ENCODE measurements at places on chromosomes 16 and 17.

DNA sequence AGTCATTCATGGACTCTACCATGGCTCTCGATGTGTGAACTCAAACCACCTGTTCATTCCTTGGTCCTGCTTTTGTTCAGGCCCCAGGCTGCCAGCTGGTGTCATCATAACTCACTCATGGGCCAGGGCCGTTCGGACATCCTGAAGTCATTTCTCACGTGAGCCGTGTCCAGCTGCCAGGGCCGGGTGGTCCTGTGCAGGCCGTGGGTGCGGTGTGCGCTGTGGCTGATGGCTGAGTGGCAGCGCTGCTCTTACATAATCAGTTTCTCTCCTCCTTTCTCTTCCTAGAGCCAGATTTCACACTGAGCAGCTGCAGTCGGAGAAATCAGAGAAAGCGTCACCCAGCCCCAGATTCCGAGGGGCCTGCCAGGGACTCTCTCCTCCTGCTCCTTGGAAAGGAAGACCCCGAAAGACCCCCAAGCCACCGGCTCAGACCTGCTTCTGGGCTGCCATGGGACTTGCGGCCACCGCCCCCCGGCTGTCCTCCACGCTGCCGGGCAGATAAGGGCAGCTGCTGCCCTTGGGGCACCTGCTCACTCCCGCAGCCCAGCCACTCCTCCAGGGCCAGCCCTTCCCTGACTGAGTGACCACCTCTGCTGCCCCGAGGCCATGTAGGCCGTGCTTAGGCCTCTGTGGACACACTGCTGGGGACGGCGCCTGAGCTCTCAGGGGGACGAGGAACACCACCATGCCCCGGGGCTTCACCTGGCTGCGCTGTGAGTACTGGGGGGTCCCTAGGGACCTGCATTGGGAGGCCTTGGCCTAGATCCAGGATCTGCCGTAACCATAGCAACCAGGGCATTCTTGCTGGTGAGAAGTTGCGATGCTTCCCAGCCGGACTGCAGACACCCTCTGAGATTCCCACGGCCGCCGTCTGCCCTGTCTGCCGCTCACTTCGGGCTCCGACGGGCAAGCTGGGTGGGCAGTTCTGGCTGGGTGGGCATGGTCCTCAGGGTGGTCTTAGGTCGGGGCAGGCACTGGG, at the start of gene IL34:
Gene IL34, plus strand, starts transcription at position 300 of the 982 bp plus-strand sequence. Its CDS starts 389 bp downstream, at position 689.
- no peak for DNase-seq

DNA sequence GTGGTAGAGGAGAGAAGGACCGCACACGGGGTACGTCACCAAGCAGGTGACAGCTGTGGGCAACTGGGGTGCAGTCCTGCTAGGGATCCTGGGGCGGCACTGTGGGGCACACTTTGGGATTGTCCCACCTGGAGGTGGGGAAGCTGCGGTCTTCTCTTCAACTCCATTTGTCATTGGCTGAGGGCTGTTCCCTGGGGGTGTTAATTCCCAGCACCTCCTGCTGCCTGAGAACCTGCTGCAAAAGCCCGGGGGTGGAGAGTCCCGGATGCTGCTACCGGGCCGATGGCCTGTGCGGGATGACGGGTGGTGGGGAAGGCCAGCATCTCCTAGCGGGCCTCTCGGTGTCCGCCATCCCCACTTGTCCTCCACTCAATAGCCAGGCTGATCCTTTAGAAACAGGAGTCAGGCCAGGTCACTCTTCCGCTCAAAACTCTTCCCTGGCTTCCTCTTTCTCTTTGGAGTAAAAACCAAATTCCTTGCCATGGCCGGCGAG, 100.2 kb downstream of the CYLD start:
- DNase-seq, result no peak

DNA sequence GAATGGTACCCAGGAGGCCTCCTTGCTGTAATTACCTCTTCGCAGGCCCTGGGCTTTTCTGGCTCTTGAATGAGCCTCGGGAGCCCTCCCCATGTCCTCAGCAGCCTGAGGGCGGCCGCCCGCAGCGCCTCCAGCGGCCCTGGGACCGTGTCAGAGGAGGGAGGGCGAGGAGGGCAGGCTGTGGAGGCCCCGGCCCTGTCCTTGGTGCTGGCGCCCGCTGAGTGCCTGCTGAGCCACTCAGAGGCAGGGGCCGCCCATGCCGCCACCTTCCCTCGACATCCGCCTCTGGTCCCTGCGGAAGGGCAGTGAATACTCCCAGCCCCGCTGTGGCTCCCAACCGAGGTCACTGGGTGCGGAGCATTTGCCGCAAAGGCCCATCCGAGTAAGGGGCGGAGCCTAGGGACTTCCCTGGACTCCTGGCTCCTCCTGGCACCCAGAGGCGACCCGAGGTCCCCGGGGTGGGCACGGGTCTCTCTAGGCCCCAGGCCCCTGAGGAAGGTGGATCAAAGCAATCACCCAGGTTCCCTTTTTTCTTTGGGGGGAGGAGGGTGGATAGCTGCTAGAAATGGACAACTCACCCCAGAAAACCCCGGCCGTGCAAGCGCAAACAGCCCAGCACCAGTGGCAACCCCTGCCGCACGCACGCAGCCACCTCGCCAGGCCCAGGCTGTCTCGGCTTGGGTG, 2.8 kb downstream of the RBFOX3 start:
- no peak for DNase-seq

DNA sequence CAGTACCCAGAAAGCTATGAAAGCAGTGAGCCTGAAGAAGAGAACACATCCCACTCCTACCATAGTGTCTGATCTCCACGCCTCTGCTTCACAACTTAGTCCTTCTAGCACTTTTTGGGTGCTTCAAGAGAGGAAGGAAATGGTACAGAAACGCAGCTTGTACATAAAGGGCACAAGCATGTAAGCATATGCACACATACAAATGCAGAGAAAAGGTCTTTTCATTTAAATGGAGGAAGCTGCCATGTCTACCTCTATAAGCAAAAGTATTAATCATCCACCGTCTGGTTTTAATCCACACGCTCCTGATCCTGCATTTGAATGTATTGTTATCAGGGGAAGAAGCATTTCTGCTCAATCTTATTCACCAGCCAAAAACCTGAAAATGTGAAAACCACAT, 100.7 kb downstream of the HIC1 start:
- no peak for DNase-seq

All from H54 (cell line).